ENCODE measurements at places on chromosomes 5 and 9. TPM values are rescaled to one million over a fixed set of nuclear protein-coding genes. Genes with fewer than 3 reads are reported as not detected.

DNA sequence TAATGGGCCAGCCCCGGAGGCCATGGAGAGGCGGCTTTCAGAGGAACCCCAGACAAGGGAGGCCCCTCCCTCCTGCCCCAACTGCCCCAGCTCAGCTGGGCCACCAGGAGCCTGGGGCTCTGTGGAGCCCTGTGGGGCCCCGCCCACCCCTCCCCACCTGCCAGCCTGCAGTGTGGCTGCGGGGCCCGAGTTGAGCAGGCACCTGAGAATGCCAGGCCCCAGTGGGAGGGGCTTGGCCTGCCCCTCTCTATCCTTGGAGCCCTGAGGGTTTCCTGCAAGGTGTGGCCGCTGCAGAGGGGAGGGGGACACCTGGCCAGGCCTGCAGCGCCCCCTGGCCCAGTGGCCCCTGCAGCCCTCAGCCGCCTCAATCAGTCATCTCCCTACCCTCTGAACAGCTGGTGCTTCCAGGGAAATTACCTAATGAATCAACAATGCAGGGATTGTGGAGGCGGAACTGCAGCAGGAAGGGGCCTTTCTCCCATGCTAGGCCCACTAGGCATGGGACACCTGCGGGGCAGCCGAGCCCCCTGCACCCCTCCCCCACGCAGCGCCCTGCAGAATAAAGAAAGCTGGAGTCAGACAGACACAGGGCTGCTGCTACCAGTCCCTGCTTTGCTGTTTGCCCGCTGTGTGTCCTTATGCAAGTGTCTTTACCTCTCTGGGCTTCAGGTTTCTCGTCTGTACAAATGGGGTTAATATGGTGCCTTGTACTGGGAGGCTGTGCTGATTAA, 48.0 kb downstream of the LMX1B start:
- no peak for DNase-seq

EIF4E1B gene
- total RNA-seq: not detected

- DNase-seq: no peak
These were observed 532.1 kb upstream of the DMAC1 start for GRCh38 chr9:8331507-8332330.

DIAPH1 gene
- 49.5 TPM for total RNA-seq

PCDHGB2 gene
- total RNA-seq: 3.1 TPM

GRCh38 chr5:97836816-97837215, 653.8 kb upstream of the RIOK2 start:
- no peak for DNase-seq

WNT8A gene
- not detected for total RNA-seq

- no peak for DNase-seq
These were observed 20.7 kb upstream of the TRIM36 start for GRCh38 chr5:115190388-115190787.
